Stimulated activated CD4-positive, alpha-beta T cell treated with anti-CD3 and anti-CD28 coated beads, Interleukin-15, amount 100 ng/mL, for 1 hour (primary cell): ENCODE measurements at places on chromosomes 2 and 18.

DNA sequence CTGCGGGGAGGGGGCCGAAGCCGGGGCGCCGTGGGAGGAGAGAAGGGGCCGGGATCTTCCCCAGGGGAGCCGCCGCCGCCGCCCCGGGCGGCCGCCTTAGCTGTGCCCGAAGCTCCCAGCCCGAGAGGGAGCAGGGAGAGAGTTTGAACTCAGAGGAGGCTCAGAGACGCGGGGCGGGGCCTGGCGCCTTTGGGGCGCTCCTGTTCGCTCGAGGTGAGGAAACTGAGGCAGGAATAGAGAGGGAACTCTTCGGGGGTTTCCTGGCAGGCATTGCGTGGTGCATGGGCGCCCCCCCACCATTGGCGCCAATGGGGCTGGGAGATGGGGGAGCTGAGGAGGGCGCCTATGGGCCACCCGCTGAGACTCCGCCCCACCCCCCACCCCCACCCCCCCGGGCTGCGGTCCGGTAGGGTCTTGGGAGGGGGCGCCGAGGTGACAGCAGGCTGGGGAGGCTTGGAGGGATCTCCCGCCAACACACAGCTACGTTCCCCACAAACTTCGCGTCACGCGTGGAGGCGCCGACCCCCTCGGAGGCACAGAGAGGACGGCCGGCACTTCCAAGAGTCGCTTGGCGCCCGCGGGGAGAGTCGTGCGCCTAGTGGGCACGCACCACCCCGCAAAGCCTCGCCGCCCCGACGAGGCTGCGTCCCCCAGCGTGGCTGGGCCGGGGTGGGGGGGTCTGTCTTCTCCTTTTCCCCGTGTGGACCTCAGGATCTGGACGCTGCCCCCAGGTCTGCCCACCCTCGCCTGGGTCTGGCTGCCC is 680 bp downstream of the CTDSP1 start:
- peak; percentile 37 for DNase-seq

DNA sequence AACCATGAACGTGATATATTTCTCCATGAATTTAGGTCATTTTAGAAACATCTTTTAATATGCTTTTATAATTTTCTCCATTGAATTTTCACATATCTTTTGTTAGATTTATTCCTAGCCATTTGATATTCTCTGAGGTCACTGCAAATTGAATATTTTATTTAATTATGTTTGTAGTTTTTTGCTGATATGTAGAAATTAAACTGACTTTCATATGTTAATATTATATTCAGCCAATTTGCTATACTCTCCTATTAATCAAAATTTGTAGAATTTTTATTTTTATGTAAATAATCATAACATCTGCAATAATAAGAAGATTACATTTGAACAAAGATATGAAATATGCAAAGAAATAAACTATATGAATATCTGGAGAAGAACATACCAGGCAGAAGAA is 46.9 kb downstream of the RMDN2 start:
- no peak for DNase-seq

DNA sequence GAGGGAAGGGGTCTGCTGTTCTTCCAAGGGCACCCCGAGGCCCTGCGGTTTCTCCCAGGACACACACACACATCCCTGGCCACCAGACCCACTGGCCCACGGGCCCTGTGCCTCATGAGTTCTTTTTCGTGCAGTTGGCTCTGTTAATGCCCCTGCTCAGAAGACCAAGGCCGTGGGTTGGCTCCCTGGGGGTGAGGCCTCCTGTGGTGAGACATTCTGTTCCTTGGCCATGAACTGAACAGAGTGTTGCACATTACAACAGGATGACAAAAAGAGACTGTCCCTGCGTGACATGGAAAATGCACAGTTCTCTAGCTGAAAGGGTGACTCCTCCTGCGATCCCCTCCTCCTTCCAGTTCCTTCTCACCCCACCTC is 30.7 kb downstream of the SH2D6 start:
- no peak for DNase-seq

- no peak for DNase-seq
Observed at GRCh38 chr2:132419235-132419634, 2.6 kb downstream of the GPR39 start.
